ENCODE measurements at places on chromosomes 7 and 10. TPM values are rescaled to one million over a fixed set of nuclear protein-coding genes. Genes with fewer than 3 reads are reported as not detected.
A peak's percentile ranks its signal among the peaks of the same experiment; 100 is the strongest.

The CCDC172 gene
- total RNA-seq: not detected

- no peak overlapping the region for H3K4me3 ChIP-seq
- H3K4me1 ChIP-seq: no peaks in the 10 kb centered on the region
- H3K36me3 ChIP-seq: no peaks in the 10 kb centered on the region
- peaks cover 13% of the 10 kb centered on the region for H3K27me3 ChIP-seq
Measured at GRCh38 chr10:133079836-133080682, 7.7 kb upstream of the ADGRA1 start.

DNA sequence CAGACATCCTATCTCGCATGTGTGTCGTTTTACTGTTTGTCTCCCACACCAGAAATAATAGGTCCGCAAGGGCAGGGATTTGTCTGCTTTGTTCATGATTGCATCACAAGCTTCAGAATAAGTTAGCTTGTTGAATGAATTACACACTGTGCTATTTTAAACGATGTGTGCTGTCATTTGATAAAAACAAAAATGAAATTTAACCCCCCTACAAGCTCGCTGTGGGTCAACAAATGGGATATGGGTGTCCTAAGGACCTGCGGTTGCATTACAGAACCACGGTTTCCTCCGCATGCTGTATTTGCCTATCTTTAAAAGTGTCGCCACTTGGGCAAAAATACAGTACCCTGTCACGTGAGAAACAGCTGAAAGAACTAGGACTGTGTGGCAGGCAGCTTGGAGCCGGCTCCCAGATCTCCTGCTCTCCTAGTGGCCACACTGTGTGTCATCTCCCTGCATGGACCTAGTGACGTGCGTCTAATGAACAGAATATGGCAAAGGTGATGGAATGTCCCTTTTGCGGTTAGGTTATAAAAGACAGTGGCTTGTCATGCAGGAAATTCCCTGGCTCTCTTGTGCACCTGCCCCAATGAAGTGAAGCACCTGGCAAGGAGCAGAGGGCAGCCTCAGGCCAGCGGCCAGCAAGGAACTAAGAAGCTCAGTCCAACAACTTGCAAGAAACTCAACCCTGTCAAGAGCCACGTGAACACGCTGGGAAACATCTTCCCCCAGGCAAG is 32.9 kb upstream of the CRYGN start:
- DNase-seq: no peak
- H3K4me3 ChIP-seq: no peak overlapping the region
- H3K27ac ChIP-seq: no peak overlapping the region
- H3K27me3 ChIP-seq: no peaks in the 10 kb centered on the region
- peaks cover 38% of the 10 kb centered on the region for H3K36me3 ChIP-seq

DNA sequence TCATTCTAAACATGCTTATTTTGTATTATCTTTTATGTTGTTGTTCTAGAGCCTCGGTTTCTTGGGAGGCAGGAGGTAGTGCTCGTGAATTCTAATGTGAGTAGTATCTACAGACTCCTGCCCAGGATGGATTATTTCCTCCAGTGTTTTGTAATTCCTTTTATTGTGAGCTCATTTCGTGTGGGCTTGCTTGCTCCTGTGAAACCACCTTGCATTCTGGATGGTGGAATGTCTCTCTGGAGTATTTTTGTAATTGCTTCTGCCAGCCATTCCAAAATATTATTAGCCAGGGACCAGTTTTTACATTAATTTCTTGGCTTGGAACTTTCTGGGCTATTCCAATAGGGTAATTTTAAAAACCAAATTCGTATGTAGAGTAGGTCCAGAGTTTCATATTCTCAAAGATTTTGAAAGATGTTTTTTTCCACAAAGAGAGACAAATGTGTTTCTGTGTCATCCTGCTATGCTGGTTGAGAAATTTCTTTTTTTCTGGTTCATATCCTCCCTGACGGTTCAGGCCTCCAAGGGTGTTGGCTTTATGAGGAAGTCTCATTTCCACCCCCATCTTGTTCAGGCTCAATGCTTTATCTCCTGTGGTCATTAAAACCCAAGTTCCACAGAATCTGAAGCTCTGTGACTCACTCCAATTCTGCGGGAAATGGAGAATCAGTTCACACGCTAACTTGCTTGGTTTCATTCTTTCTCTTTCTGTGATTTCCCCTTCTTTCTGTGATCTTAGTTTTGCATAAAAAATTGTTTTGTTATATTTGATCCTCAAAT is 41.7 kb upstream of the CALD1 start:
- peak overlapping the region; percentile 48 for H3K4me3 ChIP-seq
- H3K4me1 ChIP-seq: peaks cover 71% of the 10 kb centered on the region
- H3K27ac ChIP-seq: peak overlapping the region; percentile 96
- H3K27me3 ChIP-seq: no peaks in the 10 kb centered on the region

DNA sequence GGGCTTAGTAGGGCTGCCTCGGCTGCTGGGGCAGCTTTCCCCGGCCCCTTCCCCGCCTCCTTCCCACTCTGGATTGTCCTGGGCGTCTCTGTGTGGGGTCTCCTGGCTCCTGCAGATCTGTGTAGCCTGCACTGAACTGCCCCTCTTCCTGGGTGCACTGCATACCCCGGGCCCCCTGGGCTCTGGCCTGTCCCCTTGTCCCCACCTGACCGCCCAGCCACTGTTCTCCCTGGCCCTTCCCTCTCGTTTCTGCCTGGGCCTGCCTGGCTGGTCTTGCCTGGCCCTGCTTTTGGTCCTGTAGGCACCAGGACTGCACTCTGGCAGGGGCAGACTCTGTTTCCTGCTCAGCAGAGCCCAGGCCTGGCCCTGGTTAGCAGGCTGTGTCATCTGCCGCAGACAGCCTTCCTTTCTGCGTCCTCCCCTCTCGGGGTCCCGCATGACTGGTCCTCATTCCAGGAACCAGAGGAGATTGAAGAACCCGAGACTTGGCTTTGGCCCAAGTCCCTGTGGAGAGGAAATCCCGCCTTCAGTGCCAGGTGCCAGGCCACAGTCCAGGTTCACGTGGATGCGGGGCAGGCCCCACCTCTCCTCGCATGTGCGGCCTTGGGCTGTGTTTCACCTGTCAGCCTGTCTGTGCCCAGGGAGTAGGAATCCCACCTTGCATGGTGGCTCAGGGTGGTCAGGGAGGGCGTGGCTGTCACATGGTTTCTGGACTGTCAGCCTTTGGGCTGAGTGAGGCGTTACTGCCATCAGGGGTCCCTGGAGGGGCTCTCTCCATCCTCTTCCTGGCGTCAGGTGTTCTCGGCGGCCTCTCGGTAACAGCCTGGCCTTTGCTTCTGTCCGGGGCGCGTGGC is 9.2 kb downstream of the INPP5A start:
- H3K4me3 ChIP-seq: no peak overlapping the region
- no peaks in the 10 kb centered on the region for H3K27me3 ChIP-seq
- no peak for DNase-seq
- peaks cover 3% of the 10 kb centered on the region for H3K4me1 ChIP-seq
- H3K27ac ChIP-seq: no peak overlapping the region

- no peaks in the 10 kb centered on the region for H3K36me3 ChIP-seq
- peaks cover 6% of the 10 kb centered on the region for H3K4me1 ChIP-seq
- no peak overlapping the region for H3K27ac ChIP-seq
- 0 out of 2 replicates have a peak, but pooled peaks cover 9% of the 10 kb centered on the region for H3K27me3 ChIP-seq
- DNase-seq: peak; percentile 54
- H3K4me3 ChIP-seq: no peak overlapping the region
Measured at GRCh38 chr10:120365872-120366271, 91.2 kb upstream of the PLPP4 start.

Measured in GM23248 (cell line).